Mesangial cell (primary cell): ENCODE measurements at places on chromosomes 16 and 17. TPM values are rescaled to one million over a fixed set of nuclear protein-coding genes. Genes with fewer than 3 reads are reported as not detected.

The DNAH9 gene
- not detected in 2 replicates for total RNA-seq

The NXPH3 gene
- total RNA-seq = under 0.01 TPM in 1 of 2 replicates, not detected in the other

The C16orf95 gene
- 2.1 and 5.6 TPM in 2 replicates for total RNA-seq

The RAB34 gene
- 293 and 306 TPM in 2 replicates for total RNA-seq

The ASB16 gene
- total RNA-seq = 0.51 TPM in 1 of 2 replicates, not detected in the other

The CMTM2 gene
- 0.13 and 1.3 TPM in 2 replicates for total RNA-seq
